NCI-H526 treated with DMSO at 0.1 percent for 48 hours (cell line): ENCODE measurements at places on chromosomes 3 and 15.

GRCh38 chr3:278300-279064 is 81.9 kb downstream of the CHL1 start:
- peak; percentile 13 for DNase-seq

- DNase-seq: no peak
Measured at GRCh38 chr15:58355973-58356372, 75.8 kb upstream of the LIPC start.

DNA sequence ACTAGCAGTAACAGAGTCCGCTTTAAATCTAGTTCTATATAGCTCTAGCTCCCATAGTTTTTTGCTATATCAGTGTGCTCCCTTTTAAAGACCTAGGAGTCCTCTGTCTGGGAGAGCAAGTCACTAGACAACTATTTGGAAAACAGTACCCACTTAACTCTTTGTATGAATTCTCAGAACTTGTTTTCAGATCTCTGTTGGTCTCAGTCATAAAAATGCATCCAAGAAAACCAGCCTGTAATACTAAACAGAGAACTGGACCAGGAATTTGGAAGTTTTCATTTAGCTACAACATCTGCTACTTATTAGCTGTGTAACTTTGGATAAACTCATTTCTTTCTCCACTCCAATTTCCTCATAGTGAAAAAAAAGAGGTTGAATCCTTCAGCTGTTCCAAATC is 56.9 kb upstream of the C3orf49 start:
- DNase-seq: no peak

DNA sequence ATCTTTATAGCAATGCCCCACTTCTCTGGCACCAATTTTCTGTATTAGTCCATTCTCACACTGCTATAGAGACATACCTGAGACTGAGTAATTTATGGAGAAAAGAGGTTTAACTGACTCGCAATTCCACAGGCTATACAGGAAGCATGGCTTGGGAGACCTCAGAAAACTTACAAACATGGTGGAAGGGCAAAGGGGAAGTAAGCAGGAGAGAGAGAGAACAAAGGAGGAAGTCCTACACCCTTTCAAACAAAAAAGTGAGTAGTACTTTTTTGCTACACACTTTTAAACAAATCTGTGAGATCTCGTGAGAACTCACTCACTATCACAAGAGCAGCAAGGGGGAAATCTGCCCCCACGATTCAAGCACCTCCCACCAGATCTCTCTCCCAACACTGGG is 67.8 kb upstream of the ZBED2 start:
- no peak for DNase-seq

DNA sequence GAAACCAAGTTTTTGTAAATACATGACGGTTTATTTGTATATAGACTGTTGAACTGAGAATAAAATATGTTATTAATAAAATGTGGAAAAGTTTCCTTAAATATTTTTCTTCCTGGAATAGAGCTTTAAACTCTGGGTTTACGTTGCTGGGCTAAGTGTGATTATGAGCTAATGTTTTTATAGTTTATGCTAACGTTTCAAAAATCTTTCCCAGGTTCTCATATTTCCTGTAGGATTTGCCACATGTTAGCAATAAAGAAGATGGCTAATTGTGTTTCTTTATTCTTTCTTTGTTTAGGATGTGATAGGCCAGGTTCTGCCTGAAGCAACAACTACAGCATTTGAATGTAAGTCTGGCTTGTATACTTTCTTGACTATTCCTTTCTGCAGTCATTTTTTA is 7.2 kb downstream of the MAP2K5 start:
- DNase-seq: no peak

DNA sequence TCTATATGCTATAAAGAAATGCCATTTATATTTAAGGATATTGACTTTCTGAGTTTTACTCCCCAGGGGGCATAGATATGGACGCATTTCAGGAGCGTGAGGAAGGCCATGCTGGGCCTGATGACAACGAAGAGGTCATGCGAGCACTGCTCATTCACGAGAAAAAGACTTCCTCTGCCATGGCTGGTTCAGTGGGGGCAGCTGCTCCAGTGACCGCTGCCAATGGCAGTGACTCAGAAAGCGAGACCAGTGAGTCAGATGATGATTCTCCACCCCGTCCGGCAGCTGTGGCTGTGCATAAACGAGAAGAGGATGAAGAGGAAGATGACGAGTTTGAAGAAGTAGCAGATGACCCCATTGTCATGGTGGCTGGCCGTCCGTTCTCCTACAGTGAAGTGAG is 38.4 kb downstream of the GTF2E1 start:
- DNase-seq: no peak

DNA sequence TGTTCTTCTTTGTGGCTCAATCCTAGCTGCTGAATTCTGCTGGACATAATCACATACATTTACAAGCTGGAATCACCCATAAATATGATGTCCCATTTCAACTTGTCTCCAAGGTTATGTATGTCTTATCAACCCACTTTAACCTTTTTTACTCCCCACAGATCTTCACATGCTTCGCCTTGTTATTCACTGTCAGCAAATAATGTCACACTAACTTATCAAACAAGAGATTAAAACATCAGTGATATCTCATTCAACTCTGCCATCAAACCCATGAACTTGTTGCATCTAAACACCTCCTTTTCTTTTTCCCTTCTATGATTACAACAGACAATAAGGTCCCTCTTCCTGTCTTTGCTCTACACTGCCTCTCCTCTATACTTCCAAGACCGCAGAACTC is 240.7 kb downstream of the TBC1D5 start:
- no peak for DNase-seq

DNA sequence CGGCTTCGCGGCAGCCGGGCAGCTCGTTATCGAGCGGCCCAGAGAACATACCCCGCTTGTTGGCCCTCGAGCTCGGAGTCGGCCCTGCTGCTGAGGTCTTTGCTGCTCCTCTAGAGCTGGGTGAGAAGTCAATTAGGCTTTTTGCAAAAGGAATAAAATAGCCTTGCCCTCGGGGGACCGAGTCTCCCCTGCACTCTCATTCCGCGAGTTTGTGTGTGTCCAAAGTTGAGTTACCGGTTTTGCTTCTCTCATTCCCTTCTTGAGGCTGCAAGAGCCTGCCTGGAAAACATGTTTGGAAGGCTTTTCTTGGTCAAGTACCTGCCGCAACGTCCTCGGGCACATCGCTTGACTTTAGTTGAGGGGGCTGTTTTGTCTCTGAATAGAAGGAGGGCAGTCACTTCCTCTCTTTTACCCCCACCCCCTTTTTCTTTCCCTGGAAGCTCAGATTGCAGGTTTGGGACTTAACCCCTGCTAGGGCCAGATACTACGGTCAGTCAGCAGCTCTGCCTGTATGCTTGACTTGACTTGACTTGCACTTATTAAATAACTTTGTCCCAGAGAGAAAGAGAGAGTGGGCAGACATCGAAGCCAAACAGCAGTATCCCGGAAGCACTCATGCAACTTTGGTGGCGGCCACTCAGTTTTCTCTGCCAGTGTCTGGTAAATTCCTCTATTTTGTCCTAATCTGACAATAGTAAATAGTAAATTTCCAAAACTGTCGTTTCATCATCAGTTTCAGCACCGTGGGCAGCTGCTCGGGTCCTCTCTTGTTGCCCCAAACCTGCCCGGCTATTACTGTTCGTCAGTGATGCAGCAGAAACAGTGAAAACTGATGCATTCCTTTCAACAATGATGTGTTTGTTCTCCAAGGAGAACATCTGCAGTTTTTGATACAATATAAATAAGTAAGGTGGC is 609 bp downstream of the RNF13 start:
- DNase-seq: peak; percentile 46

DNA sequence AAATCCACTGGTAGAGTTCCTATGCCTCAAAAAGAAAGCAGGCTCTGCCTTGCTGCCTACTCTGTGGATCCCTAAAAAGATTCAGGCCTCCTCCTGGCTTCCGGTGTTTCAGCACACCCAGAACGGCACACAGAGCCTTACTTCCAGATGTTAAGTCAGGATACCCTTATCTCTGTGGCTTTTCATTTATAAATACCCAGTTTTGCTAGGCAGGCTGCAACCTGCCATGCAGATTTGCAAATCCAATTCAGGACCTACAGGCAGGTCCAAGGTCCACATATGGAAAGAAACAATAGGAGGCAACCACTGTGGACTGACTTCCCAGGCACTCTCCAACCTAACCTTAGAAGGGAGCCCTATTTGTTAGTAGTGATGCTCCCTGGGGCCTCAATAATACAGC is 30.7 kb downstream of the EFL1 start:
- peak; percentile 94 for DNase-seq

DNA sequence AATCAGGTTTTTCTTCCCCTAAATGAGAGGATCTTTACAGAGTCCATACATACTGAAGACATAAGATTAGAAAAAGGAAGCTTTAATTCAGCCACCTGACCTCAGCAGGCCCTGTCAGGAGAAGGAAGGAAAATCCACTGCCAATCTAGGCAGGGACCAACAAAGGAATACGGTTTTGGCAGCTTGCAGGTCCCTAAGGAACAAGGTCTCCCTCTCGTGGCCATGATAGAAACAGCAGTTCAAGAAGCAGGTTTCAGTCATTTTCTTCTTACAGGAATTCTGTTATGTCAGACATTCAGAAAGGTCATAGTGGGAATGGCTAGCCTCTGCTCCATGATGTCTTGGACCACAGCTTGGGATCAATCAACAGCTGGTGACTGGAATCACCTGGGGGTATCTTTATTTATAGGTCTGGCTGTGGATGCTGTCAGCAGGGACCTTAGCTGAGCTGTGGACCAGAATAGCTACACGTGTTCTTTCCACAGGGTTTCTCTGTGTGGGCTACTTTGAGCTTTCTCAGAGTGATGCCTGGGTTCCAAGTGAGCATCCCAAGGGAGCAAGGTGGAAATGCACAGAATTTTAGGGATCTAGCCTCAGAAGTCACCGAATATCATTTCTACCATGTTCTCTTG is 9.4 kb upstream of the CMSS1 start:
- peak; percentile 51 for DNase-seq

DNA sequence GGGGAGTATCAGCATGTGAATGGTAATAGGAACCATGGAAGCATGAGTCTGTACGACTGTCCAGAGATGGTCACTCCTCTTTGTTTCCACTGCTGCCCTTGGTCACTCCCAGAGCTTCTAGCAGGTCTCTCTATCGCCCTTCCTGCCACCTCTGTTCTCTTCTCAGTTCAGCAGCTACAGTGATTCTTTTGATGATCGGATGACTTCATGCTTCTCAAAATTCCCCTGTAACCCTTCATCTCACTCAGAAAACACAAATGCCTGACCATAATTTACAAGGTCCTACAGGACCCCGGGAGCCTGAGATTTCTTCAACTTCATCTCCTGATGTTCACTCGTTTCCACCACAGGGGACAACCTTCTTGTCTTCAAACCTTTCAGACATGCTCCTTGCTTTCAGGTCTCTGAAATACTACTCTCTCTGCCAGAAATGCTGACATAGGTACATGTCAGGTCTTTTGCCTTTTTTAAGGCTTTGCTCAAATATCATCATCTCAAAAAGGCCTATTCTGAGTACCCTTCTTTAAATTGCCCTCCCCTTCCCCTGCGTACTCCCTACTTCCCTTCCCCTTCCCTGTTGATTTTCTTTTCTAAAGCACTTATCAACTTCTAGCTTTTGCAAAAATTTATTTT is 42.1 kb upstream of the BHLHE40 start:
- DNase-seq: no peak

GRCh38 chr3:56858331-56858730 is 56.6 kb upstream of the ARHGEF3 start:
- no peak for DNase-seq

- peak; percentile 96 for DNase-seq
Measured at GRCh38 chr3:184362668-184363546, 1.4 kb downstream of the POLR2H start.

DNA sequence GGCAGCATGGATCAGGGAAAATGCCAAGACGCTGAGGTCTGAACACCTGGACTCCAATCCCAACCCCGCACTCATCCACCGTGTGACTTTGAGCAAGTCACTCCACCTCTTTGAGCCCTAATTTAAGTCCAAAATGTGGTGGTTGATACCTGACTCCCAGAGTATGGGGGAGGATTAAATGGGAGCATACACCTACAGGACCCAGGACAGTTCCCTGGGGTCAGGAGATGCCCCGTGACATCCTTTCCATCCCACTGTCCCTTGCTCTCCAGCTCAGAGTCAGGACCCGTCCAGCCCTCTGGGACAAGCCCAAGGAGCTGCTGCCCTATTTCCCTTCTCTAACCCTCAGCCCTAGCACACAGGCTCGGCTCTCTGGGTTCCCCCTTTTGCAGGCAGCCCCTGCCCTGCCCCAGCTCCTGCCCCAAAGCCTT is 276.4 kb downstream of the XXYLT1 start:
- DNase-seq: no peak

GRCh38 chr15:82128401-82129148 is 82.8 kb upstream of the MEX3B start:
- no peak for DNase-seq

GRCh38 chr3:11624161-11624560 is 19.6 kb downstream of the VGLL4 start:
- DNase-seq: peak; percentile 54

DNA sequence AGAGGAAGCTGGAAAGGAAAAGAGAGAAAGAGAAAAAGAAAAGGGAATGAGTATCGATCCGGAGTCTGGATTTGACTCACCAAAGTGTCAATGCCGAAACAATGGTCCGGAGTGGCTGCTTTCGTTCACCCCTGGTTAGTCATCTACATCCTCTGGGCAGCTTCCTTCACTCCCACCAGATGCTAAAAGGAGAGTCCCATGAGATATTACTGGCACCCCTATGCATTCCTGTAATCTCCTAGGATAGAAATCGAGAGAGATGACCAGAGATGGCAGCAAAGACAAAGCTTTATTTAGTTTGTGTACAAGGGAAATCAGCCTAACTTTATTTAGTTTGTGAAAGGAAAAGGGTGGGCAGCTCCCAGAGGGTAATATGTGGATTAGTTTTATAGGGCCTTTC is 622.2 kb downstream of the ZPLD1 start:
- no peak for DNase-seq

DNA sequence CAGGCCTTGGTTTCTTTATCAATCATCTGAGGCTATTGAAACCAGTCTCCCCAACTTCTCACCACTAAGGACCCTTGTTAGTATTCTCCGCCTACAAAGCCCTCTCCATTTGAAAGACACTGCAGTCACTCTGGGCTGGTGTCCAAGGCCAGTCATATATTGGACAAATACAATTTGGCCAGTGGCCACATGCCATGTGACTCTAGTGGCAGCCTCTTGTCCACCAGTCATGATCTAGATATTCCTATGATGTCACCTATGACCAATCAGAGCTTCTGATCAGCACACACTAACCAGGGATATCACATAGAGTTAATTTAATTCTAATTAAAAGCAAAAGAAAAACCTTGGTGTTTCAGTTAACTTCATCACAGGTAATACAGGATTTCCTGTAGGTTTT is 68.2 kb downstream of the RAB11A start:
- no peak for DNase-seq

GRCh38 chr3:122003606-122004005 is 18.4 kb downstream of the ILDR1 start:
- no peak for DNase-seq

DNA sequence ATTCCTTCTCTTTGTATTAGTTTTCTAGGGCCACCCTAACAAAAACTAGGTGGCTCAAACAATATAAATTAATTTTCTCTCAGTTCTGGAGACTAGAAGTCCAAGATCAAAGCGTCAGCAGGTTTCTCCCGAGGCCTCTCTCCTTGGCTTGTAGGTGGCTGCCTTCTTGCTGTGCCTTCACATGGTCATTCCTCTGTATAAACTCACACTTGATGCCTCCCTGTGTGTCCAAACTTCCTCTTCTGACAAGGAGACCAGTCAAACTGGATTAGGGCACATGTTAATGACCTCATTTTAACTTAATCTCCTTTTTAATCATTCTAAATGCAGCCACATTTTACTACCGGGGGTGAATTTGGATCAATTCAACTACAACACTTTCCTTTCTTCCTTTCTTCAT is 691.1 kb downstream of the DIPK2A start:
- DNase-seq: no peak

GRCh38 chr3:98540346-98540745 is 8.6 kb downstream of the GPR15 start:
- no peak for DNase-seq

GRCh38 chr3:13391308-13391707 is 28.8 kb downstream of the NUP210 start:
- DNase-seq: no peak
